BJ (cell line): ENCODE measurements at places on chromosomes 7 and 10.

- DNase-seq = no peak
Observed at GRCh38 chr10:120138689-120139088, 246.2 kb downstream of the SEC23IP start.

- no peak for DNase-seq
Observed at GRCh38 chr7:105596866-105597265, 15.6 kb upstream of the EFCAB10 start.

DNA sequence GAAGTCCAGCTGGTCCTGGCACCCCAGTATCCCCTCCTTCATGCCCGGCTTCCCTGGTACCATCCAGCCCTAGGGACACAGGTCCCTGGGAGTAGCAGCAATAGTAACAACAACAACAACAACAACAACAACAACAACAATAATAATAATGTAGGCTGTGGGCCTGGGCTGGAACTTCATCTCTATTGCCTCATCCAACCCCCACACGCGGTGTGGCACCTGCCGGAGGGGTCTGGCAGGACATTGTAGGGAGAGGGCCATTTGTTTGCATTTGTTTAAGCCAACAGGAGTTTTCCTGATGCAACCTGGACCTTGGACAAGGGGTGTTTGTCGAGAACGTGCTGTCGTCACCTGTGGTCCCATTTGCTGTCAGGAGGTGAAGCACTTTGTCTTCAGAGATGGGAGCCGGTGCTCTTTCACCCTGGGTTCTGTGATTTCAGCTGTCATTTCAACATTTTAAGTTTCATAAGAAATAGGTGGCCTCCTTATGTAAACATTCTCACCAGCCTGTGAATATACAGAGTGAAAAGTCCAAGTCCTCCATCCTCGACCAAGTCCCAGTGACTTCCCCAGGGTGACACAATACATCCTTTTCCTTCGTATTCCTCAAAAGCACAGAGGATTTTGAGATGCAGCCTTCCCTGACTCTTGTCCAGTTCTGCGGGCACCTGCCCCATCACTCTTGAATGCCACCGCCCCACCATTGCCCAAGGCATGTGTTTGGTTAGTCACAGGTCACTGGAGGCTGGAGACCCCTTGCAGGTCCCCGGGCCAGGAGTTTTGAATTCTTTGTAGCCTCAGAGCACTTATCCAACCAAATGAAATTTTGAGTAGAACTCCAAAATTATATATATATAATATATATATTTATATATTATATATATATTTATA, 9.2 kb downstream of the LHPP start:
- no peak for DNase-seq

- DNase-seq = no peak
Observed at GRCh38 chr7:140079121-140079536, 16.4 kb upstream of the PARP12 start.
